ENCODE measurements at places on chromosomes 5 and 9.

- no peak for DNase-seq
These were observed 5.2 kb downstream of the PTCH1 start for GRCh38 chr9:95511616-95511931.

DNA sequence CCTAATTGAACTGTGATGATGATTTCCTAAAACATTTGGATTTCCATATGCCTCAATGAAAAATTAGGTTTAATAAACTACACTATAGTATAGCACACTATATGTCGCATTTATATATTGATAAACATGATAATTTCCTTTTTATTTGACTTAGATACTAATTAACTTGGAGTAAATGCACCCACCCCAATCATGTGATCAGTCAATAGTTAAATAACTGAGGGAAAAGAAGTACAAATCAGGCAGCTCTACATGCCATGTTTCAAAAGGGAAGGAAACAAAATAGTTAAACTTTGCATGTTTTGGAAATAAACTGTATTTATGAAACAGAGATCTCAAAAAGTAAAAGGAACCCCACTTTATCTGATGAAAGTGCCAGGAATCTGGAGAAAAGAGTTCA, 18.0 kb upstream of the GNE start:
- DNase-seq, result no peak

DNA sequence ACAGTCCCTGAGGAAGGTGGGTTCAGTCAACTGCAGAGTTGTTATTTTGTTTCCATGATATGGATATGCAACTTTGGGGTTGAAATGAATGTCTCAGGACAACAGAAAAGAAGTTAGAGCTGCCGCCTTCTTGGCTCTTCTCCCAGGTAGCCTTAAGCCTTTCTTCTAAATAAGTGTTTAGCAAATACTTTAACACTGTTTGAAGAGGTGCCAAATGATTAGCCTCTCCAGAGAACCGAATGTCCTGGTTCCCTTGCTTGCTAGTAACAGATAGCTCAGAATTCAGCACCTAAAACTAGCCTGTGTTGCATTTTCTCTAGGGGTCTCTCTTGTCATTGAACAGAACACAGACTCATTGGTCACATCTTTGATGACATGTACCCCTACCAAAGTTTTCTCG, 127.7 kb upstream of the PIK3R1 start:
- no peak for DNase-seq

- DNase-seq, result peak; percentile 49
These were observed 83.0 kb upstream of the GLIS3 start for GRCh38 chr9:4382722-4383317.

DNA sequence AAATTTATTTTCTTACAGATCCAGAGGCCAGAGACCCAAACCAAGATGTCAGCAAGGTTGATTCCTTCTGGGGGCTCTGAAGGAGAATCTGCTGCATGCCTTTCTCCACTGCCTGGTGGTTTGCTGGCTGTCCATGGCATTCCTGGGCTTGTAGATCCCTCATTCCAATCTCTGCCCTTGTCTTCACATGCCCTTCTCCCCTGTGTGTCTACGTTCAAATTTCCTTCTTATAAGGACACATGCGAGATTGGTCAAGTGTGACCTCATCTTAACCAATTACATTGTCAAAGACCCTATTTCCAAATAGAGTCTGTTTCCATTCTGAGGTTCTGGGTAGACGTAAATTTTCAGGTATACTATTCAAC, 84.5 kb upstream of the RAI14 start:
- DNase-seq, result no peak

- DNase-seq, result no peak
These were observed 95.3 kb downstream of the PRRT1B start for GRCh38 chr9:131640438-131641137.

DNA sequence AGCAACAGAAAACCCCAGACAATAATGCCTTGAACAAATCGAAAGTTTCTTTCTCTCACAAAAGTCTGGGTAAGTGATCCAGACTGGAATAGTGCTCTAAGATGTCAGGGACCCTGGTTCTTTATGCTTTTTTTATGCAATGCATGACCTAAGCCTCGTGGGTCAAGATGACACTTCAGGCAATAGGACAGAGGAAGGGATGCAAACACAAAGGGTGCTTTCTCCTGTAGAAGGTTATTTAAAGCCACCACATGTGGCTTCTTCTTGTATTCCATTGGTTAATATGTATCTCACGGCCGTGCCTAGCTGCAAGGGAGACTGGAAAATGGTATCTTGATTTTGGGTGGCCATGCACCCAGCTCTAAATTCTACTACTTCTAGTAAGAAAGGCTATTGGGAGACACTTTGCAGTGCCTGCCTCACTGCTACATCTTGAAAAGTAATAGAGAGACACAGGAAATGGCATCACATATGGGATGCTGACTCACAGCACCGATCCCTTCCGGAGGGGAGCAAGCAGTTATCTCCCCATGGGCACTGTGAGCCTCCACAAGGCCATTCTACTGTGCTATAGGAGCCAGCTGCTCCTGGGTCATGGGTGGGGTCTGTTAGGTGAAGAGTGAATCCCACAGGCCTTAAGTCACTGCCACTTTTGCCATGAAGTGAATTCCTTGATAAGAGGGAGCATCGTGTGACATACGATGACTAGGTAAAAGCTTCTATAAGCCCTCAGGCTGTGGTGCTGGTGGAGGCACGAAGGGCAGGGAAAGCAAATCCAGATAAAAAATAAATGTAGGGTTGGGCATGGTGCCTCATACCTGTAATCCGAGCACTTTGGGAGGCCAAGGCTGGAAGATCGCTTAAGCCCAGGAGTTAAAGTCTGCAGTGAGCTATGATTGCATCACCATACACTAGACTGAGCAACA, 32.5 kb upstream of the RAB14 start:
- no peak for DNase-seq

DNA sequence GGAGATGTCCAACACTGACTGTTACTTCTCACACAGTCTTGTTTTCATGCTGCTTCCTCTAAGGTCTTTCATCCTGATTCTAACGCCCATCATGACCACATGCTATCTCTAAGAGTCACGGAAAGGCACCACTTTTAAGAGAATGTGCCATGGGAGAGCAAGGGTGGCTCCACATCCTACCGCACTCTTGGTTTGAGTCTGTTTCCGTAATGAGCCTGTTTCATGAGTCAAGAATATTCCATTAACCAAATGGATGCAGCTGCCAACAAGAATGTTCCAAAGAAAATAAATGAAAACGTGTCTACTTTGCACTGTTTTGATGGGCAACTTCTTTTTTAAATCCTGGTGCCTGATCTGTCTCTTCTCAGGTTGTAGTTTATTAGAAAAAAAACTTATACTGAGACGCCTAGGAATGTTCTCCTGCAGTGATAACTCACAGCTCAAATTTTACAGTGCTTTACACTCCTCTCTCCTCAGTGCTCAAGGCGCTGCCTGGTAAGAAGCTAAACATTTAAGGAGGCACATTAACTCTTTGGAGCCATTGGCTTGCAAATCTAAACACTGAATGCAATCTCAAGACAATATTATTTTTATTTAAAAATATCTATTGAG, 124.3 kb downstream of the FGF1 start:
- no peak for DNase-seq

- no peak for DNase-seq
These were observed 53.0 kb downstream of the NIM1K start for GRCh38 chr5:43244823-43245565.

- DNase-seq, result no peak
These were observed 33.1 kb downstream of the SPIN1 start for GRCh38 chr9:88421348-88421747.

DNA sequence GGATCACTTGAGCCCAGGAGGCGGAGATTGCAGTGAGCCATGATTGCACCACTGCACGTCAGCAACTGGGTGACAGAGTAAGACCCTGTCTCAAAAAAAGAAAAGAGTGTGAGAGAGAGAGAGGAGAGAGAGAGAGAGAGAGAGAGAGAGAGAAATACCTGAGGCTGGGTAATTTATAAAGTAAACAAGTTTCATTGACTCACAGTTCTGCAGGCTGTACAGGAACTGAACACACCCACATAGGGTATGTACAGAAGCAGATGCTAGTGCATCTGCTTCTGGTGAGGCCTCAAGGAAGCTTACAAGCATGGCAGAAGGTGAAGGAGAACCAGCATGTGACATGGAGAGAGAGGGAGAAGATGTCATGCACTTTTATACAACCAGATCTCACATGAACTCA, 46.4 kb upstream of the CHD1 start:
- no peak for DNase-seq

GRCh38 chr9:84189904-84190303, 150.7 kb downstream of the SLC28A3 start:
- DNase-seq, result no peak

All from NCI-H524 (cell line).